CD8-positive, alpha-beta memory T cell (primary cell): ENCODE measurements at places on chromosomes 2 and 18.

- DNase-seq = no peak
Observed at GRCh38 chr2:3488061-3488531, 31.2 kb downstream of the ADI1 start.

- DNase-seq = no peak
Observed at GRCh38 chr2:155722290-155722689, 610.2 kb downstream of the NR4A2 start.

GRCh38 chr2:204491528-204491927 lies 53.7 kb upstream of the PARD3B start:
- no peak for DNase-seq

DNA sequence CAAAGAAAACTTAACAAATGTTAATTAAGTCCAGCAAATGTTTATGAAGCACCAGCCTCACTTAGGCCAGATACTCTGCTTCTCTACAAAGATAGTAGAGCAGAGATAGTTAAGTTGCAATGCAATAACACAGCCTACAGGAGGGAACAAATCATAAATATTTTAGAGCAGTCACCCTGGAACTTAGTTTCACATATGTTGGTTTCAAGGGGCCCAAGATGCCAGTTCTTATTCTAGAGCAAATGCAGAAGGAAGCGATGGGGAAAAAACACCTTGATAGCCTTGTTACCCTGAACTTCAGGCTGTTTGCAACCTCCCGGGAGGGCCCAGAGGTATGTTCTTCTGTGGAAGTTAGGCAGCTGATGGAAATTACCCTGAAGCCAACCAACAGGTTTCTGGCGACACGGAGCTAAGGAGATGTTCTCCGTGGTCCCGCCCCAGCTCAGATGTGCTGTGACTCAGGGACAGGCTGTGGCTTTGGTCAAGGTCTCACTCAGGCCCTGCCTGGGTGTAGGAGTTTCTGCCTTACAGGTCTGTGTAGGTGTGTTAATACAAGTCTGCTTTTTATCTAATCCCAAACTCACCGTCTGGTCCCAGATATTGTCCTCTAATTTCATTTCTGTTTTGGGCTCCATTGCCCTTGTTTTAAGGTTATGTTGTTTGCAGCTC lies 3.8 kb downstream of the CTIF start:
- no peak for DNase-seq

DNA sequence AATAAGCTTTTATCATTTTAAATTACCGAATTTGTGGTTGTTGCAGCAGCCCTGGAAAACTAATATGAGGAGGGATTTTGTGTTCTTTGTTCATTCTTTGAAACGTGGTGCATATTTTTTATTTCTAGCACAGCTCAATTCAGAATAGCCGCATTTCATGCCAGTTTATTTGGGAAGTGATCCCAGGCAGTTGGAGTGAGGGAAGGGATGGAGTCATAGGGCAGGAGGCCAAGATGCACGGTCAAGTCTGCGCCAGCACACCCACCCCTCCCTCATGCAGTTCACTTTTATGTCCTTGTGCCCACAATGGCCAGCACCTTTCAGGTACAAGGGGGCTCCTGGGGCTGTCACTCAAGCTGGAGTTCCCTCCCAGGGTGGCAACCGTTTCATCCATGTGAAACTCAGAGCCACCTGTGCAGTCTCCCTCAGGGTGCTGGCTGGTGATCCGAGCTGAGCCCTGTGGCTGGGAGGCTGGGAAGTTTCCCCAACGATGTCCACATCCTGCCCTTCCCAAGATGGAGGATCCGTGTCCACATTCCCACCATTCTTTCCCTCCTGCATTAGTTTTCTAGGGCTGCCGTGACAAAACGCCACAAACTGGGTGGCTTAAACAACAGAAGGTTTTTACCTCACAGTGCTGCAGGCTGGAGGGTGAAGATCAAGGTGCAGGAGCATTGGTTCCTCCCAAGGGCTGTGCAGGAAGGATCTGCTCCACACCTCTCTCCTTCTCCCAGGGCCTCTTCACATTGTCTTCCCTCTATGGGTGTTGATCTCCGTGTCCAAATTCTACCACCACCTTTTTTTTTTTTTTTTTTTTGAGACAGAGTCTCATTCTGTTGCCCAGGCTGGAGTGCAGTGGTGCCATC lies 68.5 kb upstream of the ITGA6 start:
- DNase-seq = no peak

DNA sequence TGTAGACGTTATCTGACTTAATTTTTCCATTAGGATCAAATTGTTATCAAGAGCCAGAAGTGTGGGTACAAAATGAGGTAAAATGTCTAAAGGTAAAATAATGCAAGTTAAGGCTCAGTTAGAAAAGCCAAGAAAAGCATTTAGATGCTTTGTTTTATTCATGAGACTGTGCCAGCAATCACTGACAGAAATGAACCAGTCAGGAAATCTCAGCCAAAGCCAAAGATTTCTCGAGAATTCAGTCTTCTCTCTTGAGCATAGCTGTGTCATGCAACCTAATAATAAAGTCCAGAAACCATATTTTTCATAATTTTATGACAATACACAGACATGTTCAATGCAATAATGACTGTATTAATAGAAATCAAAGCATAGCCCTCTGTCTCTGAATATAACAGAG lies 43.5 kb upstream of the ZNF397 start:
- no peak for DNase-seq

- no peak for DNase-seq
Observed at GRCh38 chr18:37702841-37703240, 137.2 kb upstream of the CELF4 start.

DNA sequence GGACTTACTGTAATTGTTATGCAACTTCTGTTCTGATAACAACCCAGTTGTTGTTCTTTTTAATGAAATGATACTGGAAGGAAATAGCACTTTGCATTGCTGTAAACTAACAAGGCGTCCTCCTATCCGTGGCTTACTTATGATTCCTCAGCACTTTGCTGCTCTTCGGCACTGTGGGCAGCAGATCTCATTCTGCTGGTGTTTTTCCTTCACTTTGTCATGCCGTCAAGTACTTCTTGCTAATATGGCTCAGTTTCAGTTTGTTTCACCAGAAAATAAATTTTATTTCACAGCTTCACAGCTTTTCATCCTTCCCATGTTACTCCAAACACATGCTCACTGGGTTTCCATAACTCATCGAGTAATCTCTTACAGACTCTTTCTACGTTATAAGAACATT lies 289.3 kb downstream of the MEIS1 start:
- no peak for DNase-seq

- DNase-seq = no peak
Observed at GRCh38 chr2:118264232-118264990, 176.1 kb downstream of the INSIG2 start.
